Astrocyte of the cerebellum (primary cell): ENCODE measurements at places on chromosomes 1 and 21.

DNA sequence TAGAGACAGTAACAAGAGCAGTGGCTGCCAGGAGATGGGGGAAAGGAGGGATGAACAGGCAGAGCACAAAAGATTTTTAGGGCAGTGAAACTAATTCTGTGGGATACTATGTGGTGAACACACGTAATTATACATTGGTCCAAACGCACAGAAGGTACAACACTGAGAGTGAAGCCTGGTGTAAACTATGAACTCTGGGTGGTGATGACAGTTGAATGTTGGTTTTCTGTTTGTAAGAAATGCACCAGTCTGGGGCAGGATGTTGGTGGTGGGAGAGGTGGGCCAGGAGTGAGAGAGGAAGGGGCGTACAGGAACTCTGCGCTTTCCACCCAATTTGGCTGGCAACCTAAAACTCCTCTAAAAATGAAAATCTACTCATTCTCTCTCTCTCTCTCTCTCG is 50.2 kb upstream of the TIAM1 start:
- no peak for DNase-seq

GRCh38 chr1:52139817-52140540 is 1.9 kb upstream of the ZFYVE9 start:
- peak; percentile 47 for DNase-seq

DNA sequence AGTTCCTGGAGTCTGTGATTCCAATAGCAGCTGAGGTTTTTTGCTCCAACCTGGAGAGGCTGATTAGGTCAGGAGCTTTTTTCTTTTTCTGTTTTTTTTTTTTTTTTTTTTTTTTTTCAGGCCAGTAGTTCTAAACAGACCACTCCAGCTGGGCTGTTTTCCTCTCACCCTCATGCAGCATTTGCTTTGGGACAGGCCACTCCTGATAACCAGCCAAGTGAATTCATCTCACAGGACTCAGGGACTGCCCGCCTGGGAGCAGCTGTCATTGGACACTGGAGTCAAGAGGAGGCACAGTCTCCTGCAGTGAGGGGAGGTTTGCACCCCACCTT is 22.9 kb downstream of the PLXNA2 start:
- DNase-seq, result no peak

DNA sequence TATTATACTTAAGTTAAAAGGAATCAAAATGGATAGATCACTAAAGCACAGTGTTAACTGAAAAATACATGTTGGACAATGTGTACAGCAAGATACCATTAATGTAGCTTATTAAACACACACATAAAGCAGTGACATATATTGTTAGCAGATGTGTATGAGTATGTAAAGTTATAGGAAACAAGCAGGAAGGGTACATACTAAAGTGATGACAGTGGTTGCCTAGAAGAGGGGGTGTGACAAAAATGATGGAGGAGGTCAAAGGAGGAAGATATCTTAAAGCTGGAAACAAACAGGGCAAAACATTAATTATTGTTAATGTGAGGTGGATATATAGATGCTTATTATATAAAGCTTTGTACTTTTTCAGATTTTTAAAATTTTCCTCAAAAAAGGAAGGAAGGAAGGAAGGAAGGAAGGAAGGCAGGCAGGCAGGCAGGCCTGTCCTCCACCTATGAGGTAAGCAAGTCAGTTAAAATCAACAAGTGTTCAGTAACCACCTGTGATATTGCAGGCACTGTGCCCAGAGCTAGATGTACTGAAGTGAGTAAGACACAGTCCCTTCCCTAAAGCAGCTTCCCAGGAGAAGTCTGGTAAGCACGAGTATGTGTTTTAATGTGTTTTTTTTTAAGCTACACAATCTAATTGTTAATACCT is 252.9 kb upstream of the NR5A2 start:
- DNase-seq, result peak; percentile 36

DNA sequence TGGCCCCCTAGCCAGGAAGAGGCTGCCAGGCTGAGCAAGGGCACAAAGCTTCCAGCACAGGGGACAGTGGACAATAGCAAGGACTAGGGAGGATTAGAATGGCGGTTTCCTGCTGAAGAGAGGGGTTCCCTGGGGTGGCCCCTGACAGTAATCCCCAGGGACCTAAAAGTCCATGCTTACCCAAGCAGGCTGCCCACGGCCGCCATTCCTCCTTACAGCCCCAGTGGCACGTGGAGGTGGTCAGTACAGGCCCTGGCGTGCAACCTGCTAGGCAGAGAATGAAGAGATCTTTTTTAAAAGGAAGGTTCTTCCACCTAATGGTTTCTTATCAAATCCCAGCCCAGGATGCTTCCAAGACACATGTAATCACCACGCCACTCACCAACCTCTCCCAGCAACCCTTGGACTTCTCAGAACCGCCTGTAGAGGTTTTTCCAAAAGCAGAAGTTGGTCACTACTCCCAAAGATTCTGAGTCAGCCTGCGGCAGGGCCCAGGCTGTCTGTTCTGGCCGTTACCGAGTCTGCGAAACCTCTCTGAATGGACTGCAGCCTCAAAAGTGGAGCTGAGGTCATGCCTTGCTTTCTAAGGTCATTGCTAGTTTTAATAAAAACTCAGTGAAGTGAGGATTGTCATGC is 926 bp downstream of the MRPL55 start:
- no peak for DNase-seq

DNA sequence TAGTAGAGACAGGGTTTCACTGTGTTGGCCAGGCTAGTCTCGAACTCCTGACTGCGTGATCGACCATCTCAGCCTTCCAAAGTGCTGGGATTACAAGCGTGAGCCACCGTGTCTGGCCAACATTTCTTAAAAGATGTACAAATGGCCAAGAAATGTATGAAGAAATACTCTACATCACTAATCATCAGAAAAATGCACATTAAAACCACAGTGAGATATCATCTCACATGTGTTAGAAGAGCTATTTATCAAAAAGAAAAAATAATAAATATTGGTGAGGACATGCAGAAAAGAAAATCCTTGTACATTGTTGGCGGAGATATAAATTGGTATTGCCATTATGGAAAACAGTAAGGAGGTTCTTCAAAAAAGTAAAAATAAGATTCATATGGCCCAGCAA is 33.6 kb upstream of the TNFSF18 start:
- DNase-seq, result no peak

GRCh38 chr1:154276797-154277196 is 4.4 kb downstream of the HAX1 start:
- no peak for DNase-seq
